ENCODE measurements at places on chromosomes 6 and 20. TPM values are rescaled to one million over a fixed set of nuclear protein-coding genes. Genes with fewer than 3 reads are reported as not detected.

The TCF21 gene
- total RNA-seq = not detected

The ZBTB22 gene
- 17.1 TPM for total RNA-seq

The CYP24A1 gene
- total RNA-seq = not detected

The PSORS1C1 gene
- not detected for total RNA-seq

The PMEPA1 gene
- 5.8 TPM for total RNA-seq

The SLC35A1 gene
- total RNA-seq = 9.7 TPM

The C20orf141 gene
- not detected for total RNA-seq

The KHDC1 gene
- total RNA-seq = 3.1 TPM

The SMOC2 gene
- total RNA-seq = not detected

The KIF6 gene
- total RNA-seq = not detected

The AGER gene
- total RNA-seq = 27.4 TPM

The CD2AP gene
- 45.3 TPM for total RNA-seq

The PGC gene
- total RNA-seq = not detected

The XKR7 gene
- total RNA-seq = not detected

The RRP36 gene
- total RNA-seq = 29.0 TPM

The CALHM5 gene
- 0.65 TPM for total RNA-seq

The HAO1 gene
- total RNA-seq = not detected

The STMND1 gene
- total RNA-seq = not detected

The LY6G5C gene
- total RNA-seq = 3.8 TPM

The CCDC170 gene
- total RNA-seq = not detected

The LYRM2 gene
- total RNA-seq = 21.5 TPM

The SLC35D3 gene
- not detected for total RNA-seq

The ARFGEF3 gene
- total RNA-seq = 0.03 TPM

The WFDC5 gene
- not detected for total RNA-seq

The ADGRB3 gene
- not detected for total RNA-seq

The CFAP61 gene
- not detected for total RNA-seq

The UBE2V1 gene
- 124 TPM for total RNA-seq

The CST2 gene
- not detected for total RNA-seq

The GDAP1L1 gene
- total RNA-seq = not detected

The TMEM14B gene
- total RNA-seq = 59.8 TPM

The ECHDC1 gene
- 17.7 TPM for total RNA-seq

The LST1 gene
- total RNA-seq = 42.6 TPM

The FUT9 gene
- total RNA-seq = not detected

The LGSN gene
- not detected for total RNA-seq

The PCNA gene
- total RNA-seq = 29.3 TPM

The DEFB132 gene
- total RNA-seq = not detected

The DAAM2 gene
- not detected for total RNA-seq

The NT5E gene
- total RNA-seq = 1.5 TPM

The TNXB gene
- 7.3 TPM for total RNA-seq

The C20orf144 gene
- total RNA-seq = 0.45 TPM

The SLC22A3 gene
- total RNA-seq = not detected

The NNAT gene
- total RNA-seq = not detected

The CLPSL2 gene
- total RNA-seq = not detected

The GLP1R gene
- total RNA-seq = not detected

Measured in T-helper 17 cell (primary cell).